T-helper 22 cell (primary cell): ENCODE measurements at places on chromosomes 16 and 17.

- no peak for DNase-seq
Observed at GRCh38 chr17:79406316-79406715, 204.5 kb downstream of the RBFOX3 start.

GRCh38 chr16:3999479-4000325, 116.5 kb downstream of the ADCY9 start:
- DNase-seq = no peak

DNA sequence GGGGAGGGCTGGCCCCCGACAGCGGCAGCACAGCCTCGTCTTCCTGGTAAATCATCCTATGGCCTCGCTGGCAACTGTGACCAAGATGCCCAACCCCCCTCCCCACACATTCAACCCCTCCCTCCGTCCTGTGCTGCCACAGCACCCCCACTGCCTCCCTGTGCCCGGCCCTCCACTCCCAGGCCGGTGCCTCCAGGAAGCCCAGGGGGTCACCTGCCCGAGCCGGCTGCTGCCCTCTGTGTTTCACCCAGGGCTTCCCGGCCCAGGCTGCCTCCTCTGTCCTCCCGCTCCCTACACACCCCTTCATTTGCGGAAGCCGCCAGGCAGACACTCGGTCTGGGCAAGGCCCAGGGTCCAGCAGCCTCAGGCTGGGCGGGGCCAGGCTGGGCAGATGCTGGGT, 188.6 kb downstream of the RBFOX3 start:
- DNase-seq = no peak

DNA sequence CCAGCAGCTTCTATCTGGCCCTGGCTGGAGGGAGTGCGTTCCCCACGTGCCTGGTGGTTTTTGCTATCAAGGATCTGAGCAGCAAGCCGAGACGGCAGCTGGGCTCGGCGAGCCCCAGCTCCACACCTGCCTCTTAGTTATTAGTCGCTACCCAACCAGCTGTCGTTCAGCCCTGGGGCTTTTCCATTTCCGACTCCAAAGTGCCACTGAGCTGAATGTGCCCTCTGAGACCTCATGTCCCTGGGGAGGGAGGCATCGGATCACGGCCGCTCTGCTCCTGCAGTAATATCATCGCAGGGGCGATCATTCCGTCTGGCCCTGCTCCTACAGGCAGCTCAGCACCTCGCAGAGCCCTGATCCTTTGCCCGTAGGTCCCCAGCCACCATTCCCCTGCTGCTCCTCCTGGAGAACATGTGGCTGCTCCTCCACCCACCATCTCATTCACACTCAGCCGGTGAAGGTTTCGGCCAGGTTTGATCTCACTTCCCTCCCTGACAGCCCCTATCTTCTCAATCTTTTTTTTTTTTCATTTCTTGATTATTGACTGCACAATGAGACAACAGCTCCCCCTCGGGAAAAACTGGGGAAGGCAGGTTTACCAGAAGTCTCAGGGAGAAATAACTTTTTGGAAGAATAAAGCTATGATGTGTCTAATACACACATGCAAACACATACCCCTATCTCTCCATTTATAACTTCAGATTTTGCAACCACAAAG, 86.7 kb downstream of the ZFHX3 start:
- no peak for DNase-seq

DNA sequence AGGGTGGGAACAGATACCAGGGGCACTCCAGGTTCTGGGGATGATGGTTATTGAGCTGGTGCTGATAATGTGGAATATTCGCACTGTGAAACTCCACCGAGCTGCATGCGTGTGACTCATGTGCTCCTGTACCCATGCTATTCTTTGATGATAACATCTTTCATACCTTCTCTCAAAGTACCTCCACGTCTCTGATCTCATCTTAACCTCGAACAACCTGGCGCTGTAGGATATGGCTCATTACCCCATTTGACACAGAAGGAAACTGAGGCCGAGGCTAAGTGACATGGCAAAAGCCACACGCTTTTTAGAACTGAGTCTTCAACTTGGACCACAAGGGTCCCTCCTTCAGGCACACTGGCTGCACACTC, 30.2 kb upstream of the MRPS23 start:
- DNase-seq = no peak

GRCh38 chr17:63611354-63611753, 10.7 kb downstream of the TACO1 start:
- no peak for DNase-seq

DNA sequence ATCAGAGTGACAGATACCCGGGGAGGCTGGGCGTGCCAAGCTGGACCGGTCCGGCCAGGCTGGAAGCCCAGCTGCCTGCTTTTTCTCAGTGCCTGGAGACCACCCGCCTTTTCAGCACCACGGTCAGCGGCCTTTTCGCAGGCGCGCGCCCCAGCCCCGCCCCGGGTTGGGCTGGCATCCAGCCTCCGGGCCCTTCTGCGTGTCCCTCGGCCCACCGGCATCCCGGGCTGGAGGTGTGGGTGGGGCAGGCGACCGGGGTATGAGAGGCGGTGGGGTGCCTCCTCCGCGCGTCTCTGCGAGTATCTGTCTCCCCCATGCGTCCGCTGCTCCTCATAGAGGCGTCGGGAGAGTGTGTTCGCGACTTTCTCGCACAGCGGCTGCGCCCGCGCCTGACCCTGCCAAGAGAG, 102.5 kb downstream of the MRM1 start:
- no peak for DNase-seq

- DNase-seq = no peak
Observed at GRCh38 chr17:64531955-64532371, 25.2 kb downstream of the CEP95 start.

DNA sequence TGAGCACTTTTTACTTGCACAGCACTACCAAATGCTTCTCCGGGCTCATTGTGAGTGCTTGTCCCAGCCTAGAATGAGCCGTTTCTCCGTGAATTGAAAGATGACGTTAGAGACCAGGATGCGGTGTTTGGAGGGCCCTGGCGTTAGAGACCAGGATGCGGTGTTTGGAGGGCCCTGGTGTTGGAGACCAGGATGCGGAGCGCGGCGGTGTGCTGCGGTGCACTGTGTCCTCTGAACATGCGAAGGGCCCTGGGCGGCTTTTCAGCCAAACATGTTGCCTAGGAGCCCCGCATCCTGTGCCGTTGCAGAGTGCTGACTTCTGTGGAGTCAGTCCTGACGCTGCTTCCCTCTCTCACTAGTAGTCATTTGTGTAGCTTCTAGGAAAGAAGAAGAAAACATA, 42.7 kb downstream of the BANP start:
- no peak for DNase-seq

GRCh38 chr17:60249290-60249826, 99.6 kb downstream of the CA4 start:
- DNase-seq = no peak

GRCh38 chr17:55577687-55578086, 66.4 kb upstream of the SMIM36 start:
- no peak for DNase-seq

DNA sequence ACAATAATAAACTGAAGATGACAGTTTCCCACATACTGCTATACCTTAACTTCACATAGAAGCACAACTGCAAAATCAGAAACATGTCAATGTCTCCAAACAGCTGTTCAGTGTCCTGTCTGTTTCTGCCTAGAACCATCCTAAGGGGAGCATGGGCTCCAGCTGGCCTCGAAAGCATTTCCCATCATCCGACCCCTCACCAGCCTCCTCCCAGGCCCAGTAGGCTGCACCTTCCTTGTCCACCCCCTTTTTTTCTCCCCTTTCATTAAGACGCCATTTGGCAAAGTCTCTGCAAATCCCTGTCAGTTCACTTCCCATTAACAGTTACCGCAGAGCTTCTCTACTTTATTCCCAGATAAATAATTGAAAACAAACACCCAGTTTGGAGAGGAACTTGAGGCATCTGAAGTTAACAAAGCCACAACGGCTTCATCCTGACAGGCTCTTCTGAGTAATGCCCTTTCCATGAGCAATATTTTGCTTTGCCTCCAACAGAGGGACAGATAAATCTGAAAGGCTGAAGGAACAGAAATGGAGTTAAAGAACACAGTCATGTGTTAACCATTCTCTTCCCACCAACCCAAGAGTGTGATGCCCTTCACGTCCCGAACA, 65.3 kb downstream of the SLC39A11 start:
- no peak for DNase-seq

- DNase-seq = no peak
Observed at GRCh38 chr16:13113741-13114140, 212.3 kb downstream of the SHISA9 start.

- no peak for DNase-seq
Observed at GRCh38 chr16:83977056-83977815, 9.2 kb downstream of the NECAB2 start.

GRCh38 chr16:67240506-67240905, 6.8 kb downstream of the FHOD1 start:
- no peak for DNase-seq

GRCh38 chr17:33012522-33013033, 20.9 kb downstream of the SPACA3 start:
- DNase-seq = no peak

DNA sequence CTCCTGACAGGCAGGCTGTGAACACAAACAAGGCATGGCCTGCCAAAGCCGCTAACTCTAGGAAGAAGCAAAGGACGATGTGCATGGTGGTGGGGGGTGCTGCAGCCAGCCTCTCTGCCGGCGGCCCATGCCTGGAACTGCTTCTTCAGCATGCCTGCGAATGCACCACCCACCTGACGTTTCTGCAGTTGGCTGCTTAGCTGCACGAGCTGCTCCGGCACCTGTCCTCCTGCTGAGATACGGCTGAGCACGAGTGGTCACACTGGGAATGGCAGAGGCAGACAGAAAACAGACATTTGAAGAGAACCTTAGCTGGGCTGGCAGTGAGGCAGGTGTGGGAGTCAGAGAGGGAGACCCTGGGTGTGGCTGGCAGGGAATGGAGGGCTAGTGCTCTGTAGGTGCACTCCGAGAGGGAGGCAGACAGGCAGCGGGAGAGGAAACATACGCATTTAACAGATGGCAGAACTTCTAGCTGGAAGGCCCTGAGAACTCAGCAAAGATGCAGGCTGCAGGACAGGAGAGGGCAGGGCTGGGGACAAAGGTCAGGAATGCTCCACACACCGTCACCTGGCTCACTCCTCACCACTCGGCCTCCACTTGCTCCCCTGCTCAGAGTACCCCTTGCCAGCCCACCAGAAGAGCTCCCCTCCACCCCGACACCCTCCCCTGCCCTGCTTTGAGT, 5.2 kb downstream of the FLCN start:
- no peak for DNase-seq

DNA sequence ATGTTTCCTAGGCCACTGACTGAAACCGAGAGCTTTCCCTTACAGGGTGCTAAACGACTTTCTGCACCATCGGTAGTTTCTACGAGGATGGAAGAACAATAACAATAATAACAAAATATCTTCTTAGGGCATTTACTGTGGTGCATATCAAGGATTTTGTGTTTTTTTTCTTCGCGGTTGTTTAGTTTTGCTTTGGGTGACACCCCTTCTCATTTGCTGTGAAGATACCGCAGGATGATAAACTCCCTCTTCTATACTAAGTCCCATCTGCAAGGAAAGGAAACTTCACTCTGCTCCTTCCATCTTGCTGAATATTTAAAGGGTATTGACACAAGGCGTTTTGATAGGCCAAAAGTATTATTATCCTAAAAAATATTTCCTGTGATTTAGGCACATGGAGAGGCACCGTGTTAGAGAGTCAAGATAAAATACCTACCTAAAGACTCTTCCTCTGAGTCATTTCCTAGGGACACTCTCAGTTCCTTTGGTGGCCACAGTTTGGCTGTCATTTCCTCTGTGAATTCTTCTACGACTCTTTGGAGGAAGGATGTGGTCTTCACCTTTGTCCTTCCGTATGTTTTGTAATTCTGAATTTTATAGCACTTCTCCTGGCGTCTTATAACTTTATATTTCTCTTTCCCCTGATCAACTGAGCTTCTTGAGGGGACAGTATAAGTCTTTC, 318.8 kb downstream of the CDH13 start:
- no peak for DNase-seq

- no peak for DNase-seq
Observed at GRCh38 chr16:64989050-64989449, 132.8 kb downstream of the CDH11 start.

GRCh38 chr16:81723098-81723723, 55.9 kb upstream of the PLCG2 start:
- no peak for DNase-seq

GRCh38 chr16:55701442-55702319, 45.9 kb downstream of the SLC6A2 start:
- no peak for DNase-seq

GRCh38 chr16:82059161-82059982, 24.3 kb downstream of the HSD17B2 start:
- DNase-seq = no peak

GRCh38 chr16:77227745-77228144, 28.5 kb downstream of the SYCE1L start:
- no peak for DNase-seq

DNA sequence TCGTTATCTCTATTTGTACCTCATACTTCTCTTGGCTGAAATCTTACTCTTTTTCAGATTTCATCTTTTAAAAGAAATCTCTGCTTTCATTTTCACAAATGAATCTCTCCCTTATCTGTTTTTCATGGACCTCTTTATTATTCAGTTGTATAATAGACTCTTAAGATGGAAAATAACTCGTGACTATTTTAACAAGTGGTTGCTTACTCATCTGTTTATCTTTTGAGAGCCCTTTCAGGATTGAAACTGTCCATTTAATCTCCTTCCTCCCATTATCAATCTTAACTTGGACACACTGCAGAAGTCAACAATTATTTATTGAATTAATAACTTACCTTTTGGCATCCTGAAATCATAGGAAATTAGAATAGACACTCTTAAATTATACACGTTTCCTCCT, 68.8 kb downstream of the ABCA8 start:
- DNase-seq = no peak

DNA sequence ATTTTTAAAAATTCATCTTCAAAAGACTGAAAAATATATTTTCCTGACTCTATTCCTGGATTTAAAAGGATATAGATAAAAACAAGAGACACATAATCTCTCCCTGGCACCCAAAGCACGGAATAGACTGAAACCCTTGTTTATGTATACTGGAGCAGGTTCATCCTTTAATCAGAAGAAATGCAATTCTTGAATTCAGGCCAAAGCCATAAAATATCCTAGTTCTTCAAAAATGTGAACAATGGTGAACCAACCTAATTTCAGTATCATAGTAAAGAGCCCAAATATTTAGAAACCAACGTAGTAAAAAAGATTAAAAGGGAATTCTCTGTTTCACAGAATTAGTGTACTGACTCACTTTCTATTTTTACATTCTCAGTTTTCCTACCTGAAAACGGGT, 188.5 kb upstream of the C17orf78 start:
- no peak for DNase-seq

DNA sequence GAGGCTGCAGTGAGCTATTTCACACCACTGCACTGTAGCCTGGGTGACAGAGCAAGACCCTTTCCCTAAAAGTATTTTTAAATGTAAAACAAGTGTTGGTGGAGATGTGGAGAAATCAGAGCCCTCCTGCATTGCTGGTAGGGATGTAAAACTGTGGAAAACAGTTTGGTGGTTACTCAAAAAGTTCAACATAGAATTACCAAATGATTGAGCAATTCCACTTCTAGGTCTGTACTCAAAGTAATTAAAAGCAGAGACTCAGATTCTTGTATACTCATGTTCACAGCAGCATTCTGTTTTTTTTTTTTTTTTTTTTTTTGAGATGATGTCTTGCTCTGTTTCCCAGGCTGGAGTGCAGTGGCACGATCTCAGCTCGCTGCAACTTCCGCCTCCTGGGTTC, 141.8 kb downstream of the PITPNC1 start:
- no peak for DNase-seq
